ENCODE measurements at places on chromosomes 13 and 19. TPM values are rescaled to one million over a fixed set of nuclear protein-coding genes. Genes with fewer than 3 reads are reported as not detected.

- DNase-seq, result no peak
These were observed 13.6 kb upstream of the USP29 start for GRCh38 chr19:57105976-57106721.

GRCh38 chr19:44071824-44072542 lies at the start of gene ZNF284:
ZNF284 (plus strand) TSS chr19:44072159; CDS start chr19:44076390, 4,231 bp downstream.
- peak; percentile 82 for DNase-seq

GRCh38 chr13:58324161-58324560 lies 692.6 kb downstream of the PCDH17 start:
- no peak for DNase-seq

DNA sequence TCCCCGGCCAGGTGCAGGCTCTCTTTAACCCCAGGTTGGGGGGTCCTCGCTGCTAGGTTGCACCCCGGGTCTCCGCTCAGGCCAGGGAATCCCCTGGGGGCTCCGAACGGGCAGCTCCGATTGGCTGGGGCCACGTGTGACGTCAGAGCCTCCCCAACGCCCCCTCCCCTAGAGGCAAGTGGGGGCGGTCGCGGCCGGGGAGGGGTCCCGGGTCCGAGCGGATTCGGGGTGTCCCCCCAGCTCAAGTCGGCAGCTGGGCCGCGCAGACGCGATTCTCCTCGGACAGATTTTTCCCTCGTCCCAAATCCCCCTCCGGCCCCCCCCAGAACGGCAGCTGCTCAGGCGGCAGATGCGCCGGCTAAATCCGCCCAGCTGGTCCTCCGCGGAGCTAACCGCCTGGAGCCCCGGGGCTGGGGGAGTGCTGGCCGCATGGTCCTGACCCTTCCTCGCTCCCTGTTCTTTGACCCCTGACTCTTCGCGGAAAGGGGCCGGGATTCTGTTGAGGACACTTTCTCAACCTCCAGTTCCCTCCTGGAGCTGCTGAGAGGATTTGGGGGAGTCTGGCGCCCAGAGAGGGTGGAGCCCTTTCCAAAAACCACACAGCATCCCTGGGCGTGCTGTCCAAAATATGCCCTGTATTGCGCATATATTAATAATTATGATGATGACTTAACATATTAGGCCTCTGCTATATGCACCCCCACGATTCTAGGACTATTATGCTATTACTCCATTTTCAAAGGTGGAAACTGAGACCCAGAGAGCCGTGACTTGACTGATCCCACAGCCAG lies 25.4 kb upstream of the SEMA6B start:
- DNase-seq, result no peak

DNA sequence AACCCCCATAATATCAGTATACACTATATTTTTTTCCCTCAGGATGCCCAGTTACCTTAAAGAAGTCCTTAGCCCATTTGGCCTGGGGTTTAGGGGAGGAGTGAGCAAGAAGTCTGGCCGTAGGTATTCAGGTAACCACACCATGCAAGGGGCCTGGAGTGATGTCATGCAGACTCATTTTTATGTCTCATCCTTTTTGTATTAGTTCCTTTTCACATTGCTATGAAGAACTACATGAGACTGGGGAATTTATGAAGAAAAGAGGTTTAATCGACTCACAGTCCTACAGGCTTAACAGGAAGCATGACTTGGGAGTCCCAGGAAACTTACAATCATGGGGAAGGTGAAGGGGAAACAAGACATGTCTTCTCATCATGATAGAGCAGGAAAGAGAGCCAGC lies 12.2 kb downstream of the TPP2 start:
- DNase-seq, result no peak

DNA sequence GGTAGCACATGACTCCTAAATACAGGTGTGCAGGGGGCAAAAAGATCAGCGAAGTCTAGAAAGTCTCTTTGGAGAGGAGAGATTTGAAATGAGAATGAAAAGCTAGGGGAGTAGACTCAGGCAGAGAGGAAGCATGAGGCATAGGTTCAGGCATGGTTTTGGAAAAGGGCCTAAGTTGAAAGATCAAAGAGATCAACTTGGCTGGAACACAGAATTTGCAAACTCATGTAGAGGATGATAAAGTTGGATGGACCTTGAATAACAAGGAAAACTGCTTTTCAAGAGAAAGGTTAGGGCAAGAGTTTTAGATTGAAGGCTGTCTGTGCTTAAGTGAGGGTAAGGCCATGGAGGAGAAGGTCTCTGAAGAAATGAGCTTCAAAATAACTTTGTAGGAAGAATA lies 47.4 kb upstream of the UBAC2 start:
- DNase-seq, result no peak

The KLC3 gene
- total RNA-seq, result not detected

The EHD2 gene
- 28.6 TPM for total RNA-seq
